Activated CD4-positive, alpha-beta T cell treated with anti-CD3 and anti-CD28 coated beads, Interleukin-2, Interleukin-6, amounts not matched to agents 100 ng/mL and 50 ng/mL, durations not matched to agents 16 hours and 8 hours (primary cell): ENCODE measurements at places on chromosomes 12 and 14.

DNA sequence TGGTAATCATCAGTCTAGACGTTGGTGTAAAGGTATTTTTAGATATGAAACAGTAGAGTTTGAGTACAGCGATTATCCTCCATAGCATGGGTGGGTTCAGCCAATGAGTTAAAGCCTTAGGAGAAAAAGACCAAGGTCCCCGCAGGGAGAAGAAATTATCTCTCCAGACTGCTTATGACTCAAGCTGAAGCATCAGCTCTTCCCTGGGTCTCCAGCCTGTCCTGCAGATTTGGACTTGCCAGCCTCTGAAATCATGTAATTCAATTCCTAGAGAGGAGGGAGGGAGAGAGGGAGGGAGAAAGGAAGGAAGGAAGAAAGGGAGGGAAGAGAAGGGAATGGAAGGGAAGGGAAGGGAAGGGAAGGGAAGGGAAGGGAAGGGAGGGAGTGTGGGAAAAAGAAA lies 12.0 kb upstream of the DTX1 start:
- no peak for DNase-seq

- DNase-seq, result no peak
Observed at GRCh38 chr12:108394196-108394595, 55.1 kb upstream of the CMKLR1 start.

DNA sequence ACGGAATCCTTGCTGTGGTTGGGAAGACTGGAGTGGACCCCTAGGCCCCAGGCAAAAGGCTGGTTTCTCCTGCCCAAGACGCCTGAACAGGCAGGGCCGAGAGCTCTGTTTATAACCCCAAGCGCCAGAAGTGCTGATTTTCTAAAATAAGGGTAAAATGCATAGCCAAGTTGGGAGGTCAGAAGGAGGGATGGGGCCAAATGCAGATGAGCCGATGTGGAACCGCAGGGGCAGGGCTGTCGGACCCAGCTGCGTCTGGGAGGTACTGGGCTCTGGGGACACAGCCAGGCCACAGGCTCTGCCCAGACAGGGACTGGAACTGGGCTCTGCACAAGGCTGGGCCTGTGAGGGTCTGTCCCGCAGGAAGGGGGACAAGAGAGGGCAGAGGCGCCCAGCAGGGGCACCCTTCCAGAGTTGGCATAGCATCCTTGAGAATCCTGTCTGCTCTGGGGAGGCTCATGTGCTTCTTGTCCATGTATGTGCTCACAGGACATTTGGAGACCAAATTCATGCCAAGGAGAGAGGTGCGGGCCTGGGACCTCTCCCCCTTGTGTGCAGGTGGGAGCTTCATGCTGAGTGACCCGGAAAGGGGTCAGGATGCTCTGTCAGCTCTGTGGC lies 49.1 kb downstream of the JAG2 start:
- no peak for DNase-seq

- no peak for DNase-seq
Observed at GRCh38 chr14:21084396-21084795, 14.1 kb downstream of the ZNF219 start.

GRCh38 chr14:88321692-88322503 lies 1.2 kb downstream of the KCNK10 start:
- no peak for DNase-seq

DNA sequence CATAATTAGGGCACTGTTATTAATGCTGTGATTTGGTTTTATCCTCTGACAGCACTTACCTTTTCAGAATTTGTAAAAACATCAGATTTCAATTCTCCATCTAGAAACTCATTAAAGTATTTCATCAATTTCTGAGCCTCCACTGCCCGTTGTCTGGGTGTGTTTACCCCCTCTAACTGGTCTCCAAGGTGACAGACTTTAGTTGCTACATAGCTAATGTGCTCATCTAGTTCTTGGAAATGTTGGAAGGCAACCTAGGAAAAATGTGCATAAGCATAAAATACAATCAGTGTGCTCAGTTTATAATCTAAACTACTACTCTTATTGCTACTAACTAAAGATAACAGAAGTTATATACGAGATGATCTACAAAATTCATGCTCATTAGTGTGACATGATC lies 24.6 kb downstream of the EXOC5 start:
- DNase-seq, result no peak

DNA sequence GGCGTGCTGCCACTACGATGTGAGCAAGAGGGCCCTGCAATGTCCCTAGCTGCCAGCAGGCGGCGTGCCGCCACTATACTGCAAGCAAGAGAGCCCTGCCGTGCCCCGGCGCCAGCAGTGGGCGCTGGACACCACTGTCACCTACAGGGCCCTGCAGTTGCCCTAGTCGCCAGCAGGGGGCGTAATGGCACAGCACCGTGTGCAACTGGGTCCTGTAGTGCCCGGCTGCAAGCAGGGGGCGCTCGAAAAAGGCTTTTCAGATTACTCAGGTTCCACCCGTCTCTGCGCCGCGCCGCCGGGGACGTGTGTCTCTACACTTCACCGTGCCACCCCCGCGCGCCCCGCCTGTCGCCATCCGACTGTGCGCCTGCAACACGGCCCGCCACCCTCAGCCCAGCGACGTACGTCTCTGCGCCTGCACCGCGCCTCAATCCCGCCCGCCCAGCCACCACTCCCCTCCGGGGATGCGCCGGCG lies 1356.9 kb downstream of the TMEM121 start:
- DNase-seq, result peak; percentile 57

GRCh38 chr12:5294274-5295070 lies 137.4 kb upstream of the NTF3 start:
- DNase-seq, result no peak

DNA sequence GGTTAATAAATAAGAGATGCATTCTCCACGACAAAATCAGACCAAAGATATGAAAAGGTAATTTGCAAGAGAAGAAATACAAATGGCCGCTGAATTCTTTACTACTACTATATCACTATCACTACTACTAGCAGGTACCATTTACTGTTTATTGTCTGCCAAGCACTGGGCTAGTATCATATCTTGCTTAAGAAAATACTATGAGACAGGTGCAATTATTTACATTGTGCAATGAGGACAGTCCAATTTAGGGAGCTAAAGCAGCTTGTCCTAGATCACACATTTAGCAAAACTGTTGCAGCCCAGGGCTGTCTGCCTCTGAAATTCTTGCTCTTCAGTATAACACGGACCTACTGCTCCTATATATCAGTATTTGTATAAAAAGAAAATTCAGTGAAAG lies 52.8 kb downstream of the CRADD start:
- DNase-seq, result no peak

GRCh38 chr12:49982246-49983087 lies 9.7 kb downstream of the AQP6 start:
- no peak for DNase-seq

DNA sequence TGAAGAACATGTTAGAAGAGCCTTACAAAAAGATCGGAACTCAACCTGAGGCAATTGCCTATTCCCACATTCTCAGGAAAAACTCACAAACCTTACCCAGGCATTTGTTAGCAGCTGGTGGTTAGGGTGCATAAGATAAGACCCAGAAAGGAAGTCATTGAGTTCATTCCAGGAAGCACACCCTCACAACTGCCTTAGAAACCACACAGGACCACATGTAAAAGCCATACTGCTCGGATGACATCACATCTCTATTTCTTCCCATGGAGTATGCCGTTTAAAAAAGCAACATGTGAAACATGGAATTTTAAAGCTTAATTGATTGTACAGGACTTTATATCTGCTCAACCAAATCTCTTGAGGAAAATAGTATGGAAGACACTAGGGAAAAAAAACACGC lies 411.2 kb downstream of the DAD1 start:
- DNase-seq, result peak; percentile 44
